PC-9 (cell line): ENCODE measurements at places on chromosomes 7 and 10. TPM values are rescaled to one million over a fixed set of nuclear protein-coding genes. Genes with fewer than 3 reads are reported as not detected.

- no peaks in the 10 kb centered on the region for H3K27me3 ChIP-seq
- H3K36me3 ChIP-seq, result no peaks in the 10 kb centered on the region
- no peak overlapping the region for H3K4me3 ChIP-seq
- peaks cover 27% of the 10 kb centered on the region for H3K4me1 ChIP-seq
- peak overlapping the region; percentile 79 for H3K27ac ChIP-seq
- DNase-seq, result peak; percentile 82
These were observed 68.6 kb upstream of the KMT2C start for GRCh38 chr7:152504367-152504766.

Gene LRIT1
- total RNA-seq, result not detected in 2 replicates

DNA sequence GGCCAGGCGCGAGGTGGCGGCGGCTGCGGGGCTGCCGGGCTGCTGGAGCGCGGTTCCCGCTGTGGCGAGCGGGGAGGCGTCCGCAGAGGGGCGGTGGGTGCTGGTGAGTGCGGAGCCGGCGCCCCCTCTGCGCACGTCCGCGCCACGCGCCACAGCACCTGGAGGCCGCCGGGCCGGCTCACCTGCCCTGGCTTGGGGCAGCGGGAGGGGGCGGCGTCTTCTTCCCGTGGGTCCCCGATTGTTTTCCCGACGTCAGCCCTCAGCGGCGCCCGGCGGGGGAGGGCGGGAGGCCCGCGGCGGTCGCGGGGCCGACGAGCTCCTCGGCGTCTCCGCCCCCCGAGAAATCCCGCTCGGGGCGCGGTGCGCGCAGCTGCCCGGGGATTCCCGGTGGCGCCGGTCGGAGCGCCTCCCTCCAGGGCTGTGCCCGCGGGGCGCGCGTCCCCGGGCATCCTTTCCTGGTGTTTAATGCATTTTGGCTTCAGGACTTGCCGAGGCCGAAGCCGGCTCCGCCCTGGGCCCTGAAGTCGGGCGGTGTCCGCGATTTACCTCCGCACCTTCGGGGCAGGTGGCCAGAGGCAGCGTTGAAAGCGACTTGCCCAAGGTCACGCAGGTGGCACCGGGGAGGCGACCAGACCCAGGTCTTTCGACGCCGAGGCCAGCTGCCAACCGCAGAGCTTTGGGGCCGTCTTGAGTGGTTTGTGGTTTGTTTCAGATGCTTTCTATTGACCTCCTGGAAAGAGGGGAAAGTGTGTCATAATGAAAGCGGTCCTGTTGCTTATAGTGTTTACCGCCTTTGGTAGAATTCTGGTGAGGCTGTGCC lies 561 bp downstream of the PLEKHA1 start:
- peaks cover 18% of the 10 kb centered on the region for H3K4me1 ChIP-seq
- no peaks in the 10 kb centered on the region for H3K27me3 ChIP-seq
- peak; percentile 67 for DNase-seq
- H3K27ac ChIP-seq, result peak overlapping the region; percentile 43
- peaks cover under 1% of the 10 kb centered on the region; the same call in 1 of the 2 replicates for H3K36me3 ChIP-seq

DNA sequence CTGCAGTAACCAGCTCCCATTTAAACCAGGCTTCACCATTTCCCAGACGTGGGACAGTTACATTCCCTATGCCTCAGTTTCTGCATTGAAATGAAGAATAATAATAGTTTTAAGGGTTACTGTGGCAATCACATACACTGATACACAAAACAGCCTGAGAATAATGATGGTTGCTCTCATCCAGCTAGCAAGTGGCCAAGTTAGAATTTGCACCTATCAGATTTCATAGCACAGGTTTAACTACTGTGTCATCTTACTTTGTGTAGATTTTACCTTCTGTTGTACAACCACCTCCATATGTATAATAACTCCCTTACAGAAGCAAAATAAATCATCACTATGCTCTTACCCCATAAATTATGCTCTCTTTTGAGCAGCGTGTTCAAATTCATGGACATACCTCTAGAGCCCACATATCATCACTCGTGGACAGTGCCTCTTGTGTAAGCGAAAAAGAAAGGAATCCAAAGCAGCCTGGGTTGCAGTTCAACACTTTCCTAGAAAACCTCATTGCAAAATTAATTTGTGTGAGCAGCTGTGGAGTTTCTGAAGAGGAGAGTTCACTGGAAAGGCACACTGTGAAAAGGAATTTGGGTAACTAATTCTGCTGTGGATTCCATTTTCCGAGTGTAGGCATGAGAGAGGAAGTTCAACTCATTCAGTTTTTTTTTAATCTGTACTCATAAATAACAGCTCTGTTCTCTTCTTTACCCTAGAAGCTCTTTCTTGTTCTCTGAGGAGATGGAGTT lies 492.5 kb downstream of the ARL4A start:
- DNase-seq, result no peak
- H3K27me3 ChIP-seq, result no peaks in the 10 kb centered on the region
- no peaks in the 10 kb centered on the region for H3K4me1 ChIP-seq
- no peak overlapping the region for H3K27ac ChIP-seq

DNA sequence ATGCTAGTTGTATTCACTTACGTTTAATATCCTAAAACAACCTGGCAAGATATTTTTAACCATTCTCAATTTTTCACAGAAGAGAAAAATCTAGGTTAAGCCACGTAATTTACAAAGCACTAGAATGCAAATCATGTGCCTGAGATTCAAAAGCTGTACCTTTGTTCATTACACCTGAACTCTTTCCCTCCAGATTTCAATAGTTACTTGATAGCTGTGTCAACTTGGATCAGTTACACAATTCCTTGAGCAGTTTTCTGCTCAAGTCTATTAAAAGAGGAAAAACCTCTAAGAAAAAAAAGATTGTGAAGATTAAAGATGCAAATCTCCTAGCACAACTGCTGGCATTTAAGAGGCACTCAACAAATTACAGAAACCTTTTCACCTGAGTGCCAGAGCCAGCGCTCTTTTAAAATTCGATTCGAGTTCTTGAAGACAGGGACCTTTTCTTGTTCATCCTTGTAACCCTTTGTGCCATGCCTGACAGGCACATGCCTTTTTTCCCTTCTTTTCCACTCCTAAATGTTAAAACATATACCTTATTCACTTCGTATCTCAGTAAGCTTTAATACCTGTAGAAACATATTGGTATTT lies 886 bp downstream of the NSUN6 start:
- H3K4me1 ChIP-seq, result peaks cover 9% of the 10 kb centered on the region
- H3K36me3 ChIP-seq, result no peaks in the 10 kb centered on the region
- no peaks in the 10 kb centered on the region for H3K27me3 ChIP-seq
- H3K27ac ChIP-seq, result peak overlapping the region; percentile 55; the same call in 1 of the 2 replicates
- peak overlapping the region; percentile 96 for H3K4me3 ChIP-seq

Gene HOXA6
- total RNA-seq, result 0.65 and 1.2 TPM in 2 replicates

Gene TYW1B
- 2.2 and 3.0 TPM in 2 replicates for total RNA-seq

GRCh38 chr7:105691082-105691679 lies 109.9 kb upstream of the EFCAB10 start:
- peaks cover 4% of the 10 kb centered on the region; the same call in 1 of the 2 replicates for H3K4me1 ChIP-seq
- no peaks in the 10 kb centered on the region for H3K27me3 ChIP-seq
- H3K27ac ChIP-seq, result no peak overlapping the region
- no peaks in the 10 kb centered on the region for H3K36me3 ChIP-seq
- no peak for DNase-seq
- H3K4me3 ChIP-seq, result peak overlapping the region; percentile 35; the same call in 1 of the 2 replicates

Gene SEC31B
- 7.4 and 9.2 TPM in 2 replicates for total RNA-seq

Gene IGFBP3
- total RNA-seq, result 237 and 386 TPM in 2 replicates

Gene LRRC18
- not detected in 2 replicates for total RNA-seq

Gene NPTX2
- total RNA-seq, result not detected in 2 replicates

GRCh38 chr7:139915268-139915863 lies 86.3 kb downstream of the TBXAS1 start:
- peak overlapping the region; percentile 95 for H3K27ac ChIP-seq
- no peak for DNase-seq
- H3K4me3 ChIP-seq, result no peak overlapping the region
- peaks cover 46% of the 10 kb centered on the region for H3K4me1 ChIP-seq

Gene PRLHR
- not detected in 2 replicates for total RNA-seq

Gene SDHAF3
- 23.7 and 27.4 TPM in 2 replicates for total RNA-seq
